ENCODE measurements at places on chromosomes 5 and 9.

DNA sequence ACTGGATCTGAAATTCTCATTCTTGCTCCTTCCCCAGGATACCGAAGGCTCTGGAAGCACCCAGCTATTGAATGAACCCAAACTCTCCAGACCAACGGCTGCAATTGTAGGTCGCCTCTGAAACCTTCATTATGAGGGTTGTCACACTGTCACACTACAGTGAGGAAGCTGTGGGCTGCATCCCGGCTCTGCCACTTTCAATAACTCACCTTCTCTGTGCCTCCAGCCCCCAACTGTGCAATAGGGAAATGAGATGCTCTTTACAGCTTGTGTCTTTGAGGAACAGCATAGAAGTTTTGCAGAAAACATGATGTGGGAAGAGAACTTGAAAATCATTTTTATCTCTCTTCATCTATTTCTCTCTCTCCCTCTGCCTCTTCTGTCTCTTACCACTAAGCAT, 69.6 kb upstream of the TGFBR1 start:
- DNase-seq = no peak

- DNase-seq = no peak
These were observed at the start of gene PLPPR1 for GRCh38 chr9:101028346-101029314. PLPPR1 (plus strand) TSS chr9:101028727.

DNA sequence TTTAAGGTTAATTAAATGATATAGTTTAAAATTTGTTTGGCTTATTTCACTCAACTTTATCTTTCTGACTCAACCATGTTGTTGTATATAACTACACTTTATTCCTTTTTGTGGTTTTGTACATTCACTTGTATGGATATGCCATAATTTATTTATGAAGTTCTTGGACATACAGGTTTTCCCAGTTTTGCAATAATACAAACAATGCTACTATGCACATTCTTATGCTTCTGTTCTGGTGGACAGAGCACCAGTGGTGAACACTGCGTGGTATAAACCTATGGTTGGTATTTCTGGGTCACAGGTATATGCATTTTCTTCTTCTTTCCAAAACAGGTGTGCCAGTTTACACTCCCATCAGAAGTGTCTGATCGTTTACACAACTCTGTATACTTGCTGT, 35.7 kb upstream of the TRIM14 start:
- no peak for DNase-seq

- no peak for DNase-seq
These were observed 2.7 kb upstream of the APBA1 start for GRCh38 chr9:69674716-69675438.

DNA sequence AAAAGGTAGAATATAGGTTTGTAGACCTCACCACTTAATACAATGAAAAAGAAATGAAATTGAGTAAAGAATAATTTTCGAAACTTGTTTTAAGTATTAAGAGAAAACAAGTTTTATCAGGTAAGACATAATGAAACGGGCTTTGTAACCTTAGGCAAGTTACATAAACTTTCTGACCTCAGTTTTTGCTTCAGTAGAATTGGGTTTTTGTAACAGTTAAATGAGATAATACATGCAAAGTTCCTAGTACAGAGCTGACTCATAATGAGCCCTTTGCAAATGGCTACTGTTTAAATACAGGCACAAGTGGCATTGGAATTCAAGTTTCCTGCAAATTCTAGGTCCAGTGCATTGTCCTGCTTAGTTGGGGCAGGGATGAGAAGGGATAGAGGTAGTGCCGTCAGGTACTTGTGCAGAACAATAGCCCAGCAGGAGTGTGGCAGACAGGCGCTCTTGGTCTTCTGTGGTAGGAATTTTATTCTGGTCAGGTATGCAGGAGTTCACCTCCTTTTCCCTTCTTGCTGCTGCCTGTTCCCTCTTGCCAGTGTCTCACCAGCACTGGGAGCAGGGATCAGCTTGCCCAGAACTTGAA, 203.8 kb downstream of the PBX3 start:
- no peak for DNase-seq

DNA sequence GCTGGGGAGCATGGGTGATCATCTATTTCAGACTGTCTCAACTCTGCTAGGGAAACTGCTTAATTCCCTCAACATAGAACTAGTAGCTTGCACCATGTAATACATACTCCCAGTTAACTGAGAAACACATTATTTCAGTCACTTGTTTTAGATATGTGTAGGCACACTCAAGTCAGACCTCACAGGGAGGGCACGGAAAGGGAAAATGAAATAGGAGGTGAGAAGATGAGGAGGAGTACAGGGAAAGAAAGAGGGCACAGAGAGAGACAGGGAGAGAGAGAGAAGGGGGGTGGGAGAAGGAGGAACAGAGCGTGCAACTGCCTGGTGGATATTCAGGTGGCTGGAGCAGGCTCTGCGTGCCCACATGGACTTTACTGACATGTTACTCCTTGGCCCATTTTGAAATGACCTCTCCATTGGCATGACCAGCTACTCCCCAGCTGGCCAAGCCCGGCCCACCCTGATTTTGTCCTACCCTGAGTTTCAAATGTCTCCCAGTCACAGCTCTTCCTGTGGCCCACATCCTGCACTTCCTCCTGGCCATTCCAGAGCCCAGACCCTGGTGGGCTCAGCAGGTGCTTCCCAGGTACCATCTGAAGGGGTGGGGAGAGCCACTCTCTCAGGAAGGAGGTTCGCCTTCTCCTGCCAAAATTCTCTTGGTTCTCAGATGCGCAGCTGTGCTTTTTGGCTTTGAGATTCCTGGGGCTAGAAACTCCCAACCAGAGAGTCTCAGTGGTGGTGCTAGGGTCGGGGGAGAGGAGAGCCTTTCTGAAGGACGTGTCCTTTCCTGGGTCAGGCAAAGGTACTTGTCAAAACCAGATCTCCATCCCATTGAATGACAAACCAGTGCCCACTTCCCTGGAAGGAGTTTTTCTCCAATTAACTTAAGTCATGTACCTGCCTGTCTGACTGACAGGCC, 229.4 kb downstream of the FSTL4 start:
- no peak for DNase-seq

DNA sequence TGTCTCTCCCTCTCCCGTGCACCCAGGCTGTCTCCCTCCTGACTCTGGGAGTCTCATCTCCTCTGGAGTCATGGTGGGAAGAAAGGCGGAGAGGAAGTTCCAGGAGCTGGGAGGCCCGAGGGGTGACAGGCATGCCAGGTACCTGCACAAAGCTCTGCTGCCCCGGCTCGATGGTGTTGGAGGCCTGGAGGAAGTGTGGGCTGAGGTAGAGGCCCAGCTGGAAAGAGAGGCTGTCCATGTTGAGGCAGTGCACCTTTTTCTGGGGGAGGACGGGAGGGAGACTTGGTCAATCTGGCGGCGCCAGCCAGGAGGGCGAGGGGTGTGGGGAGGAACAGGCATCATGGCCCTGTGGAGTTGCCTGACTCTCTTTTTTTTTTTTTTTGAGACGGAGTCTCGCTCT, 15.9 kb downstream of the FPGS start:
- DNase-seq = no peak

DNA sequence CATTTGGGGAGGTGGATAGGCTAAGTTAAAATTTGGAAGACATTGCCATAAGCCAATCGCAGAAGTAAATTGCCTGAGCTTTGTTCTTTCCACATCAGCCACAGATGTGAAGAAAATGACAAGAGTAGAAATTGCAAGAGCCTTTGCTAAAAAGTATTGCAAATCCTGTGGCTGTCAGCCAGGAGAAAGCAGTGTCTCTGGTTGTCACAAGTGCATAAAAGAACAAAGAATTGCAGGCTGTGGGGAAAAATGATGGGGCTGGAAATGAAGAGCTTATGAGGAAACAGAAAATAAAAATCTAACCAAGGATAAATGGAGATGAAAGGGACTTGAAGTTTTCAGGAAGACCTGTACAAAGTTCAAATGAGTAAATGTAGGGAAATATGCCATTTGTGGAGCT, 344.8 kb downstream of the CSNK1G3 start:
- DNase-seq = no peak

DNA sequence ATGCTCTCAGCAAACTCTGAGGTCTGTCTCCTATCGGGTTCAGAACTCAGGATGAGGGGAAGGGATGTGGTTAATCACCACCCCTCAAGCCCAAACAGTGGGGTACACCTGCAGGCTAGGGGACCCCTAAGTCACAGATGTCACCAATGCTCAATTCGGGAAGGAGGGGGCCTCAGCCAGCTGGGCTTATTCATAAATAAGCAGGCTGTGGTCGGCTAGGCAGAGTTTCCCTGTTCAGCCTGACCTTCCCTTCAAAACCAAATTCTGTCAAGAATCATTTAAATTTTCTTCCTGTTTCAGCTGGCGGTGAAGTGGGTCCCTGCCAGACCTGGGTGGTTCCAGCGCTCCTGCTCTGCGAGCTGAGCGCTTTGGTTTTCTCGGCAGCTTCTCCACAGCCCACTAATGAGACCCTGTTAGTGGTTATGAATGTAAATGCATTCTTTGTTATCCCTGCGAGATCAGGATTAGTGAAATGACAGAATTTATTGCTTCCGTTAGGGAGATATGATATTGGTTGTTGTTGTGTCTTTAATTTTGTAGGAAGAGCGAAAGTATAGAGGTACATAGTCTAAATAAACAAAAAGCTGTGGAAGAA, 68.3 kb downstream of the AK8 start:
- DNase-seq = no peak

DNA sequence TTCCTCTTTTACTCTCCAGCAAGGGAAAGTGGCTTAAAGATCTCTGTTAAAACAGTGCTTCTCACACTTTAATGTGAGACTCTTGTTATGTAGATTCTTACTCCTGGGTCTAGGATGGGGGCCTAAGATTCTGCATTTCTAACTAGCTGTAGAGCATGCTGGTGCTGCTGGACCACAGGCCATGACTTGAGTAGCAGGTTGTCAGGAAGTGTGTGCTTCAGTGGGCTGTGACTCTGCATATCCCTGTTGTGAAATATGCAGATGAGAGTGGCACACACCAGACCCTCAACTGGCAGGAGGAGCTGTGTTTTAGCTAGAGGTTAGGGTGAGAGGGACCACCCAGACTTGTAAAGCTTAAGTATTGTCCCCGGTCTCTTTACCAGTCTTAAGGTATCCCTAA, 191.1 kb upstream of the DMRT1 start:
- DNase-seq = peak; percentile 4

GRCh38 chr9:99638971-99639370, 182.7 kb upstream of the NR4A3 start:
- no peak for DNase-seq

DNA sequence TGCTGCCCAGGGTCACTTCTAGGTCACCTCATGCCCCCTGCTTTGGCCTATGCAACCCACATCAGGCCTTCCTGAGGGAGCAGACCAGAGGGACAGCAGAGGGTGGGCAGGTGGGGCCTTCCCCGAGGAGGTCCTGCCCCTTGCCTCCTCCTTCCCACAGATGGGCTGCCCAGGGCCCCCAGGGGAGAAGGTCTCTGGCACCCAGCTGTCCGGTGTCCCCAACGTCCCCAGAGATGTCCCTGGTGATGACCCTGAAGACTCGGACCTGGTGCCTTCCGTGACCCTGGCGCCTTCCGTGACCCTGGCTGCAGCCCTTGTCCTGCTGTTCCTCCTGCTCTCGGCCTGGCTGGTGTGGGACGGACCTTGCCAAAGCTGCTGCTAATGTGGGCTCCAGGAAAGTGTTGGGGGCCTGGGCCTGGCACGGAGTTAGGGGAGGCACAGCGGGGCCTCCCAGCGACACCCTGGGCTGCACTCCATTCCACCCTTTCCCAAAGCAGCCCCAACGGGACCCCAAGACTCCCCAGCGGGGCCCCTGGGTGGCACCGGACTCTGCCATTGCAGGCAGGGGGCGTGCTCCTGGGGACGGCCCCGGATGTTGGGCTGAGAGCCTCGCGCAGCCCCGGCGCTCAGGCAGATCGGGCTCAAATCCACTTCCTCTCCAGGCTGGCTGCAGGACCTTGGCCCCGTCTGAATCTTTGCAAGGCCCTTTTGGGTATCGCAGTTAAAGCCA, 6.8 kb upstream of the SLC2A6 start:
- no peak for DNase-seq

DNA sequence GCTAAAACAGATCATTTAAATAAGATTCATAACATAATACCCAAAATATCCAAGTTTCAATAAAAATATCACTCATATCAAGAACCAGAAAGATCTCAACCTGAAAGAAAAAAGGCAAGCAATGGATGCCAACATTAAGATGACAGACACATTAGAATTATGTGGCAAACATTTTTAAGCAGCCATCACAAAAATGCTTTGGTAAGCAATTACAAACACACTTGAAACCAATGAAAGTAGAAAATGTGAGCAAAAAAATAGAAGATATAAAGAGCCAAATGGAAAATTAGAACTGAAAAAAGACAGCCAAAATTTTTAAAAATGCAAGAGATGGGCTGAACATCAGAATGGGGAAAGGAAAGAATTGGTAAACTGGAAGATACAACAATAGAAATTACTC, 96.9 kb downstream of the PRELID2 start:
- no peak for DNase-seq

- DNase-seq = peak; percentile 41
These were observed at the start of gene FYB1 for GRCh38 chr5:39219437-39219836. FYB1 (minus strand) TSS chr5:39219563; CDS start chr5:39202960, 16,603 bp downstream.

DNA sequence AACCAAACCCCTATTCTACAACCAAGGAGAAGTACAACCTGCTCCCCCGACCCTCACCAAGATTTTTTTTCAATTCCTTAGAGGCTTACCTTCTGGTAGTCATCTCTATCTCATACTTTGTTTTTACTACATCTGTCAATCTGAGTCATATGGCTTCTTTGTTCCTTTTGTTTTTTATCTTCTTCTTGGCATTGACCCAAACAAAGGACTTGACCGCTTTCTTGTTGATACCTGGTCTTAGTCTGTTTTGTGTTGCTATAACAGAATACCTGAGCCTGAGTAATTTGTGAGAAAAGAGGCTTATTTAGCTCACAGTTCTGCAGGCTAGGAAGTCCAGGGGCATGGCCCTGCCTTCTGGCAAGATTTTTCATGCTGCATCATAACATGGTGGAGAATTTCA, 352.7 kb downstream of the MLLT3 start:
- no peak for DNase-seq

DNA sequence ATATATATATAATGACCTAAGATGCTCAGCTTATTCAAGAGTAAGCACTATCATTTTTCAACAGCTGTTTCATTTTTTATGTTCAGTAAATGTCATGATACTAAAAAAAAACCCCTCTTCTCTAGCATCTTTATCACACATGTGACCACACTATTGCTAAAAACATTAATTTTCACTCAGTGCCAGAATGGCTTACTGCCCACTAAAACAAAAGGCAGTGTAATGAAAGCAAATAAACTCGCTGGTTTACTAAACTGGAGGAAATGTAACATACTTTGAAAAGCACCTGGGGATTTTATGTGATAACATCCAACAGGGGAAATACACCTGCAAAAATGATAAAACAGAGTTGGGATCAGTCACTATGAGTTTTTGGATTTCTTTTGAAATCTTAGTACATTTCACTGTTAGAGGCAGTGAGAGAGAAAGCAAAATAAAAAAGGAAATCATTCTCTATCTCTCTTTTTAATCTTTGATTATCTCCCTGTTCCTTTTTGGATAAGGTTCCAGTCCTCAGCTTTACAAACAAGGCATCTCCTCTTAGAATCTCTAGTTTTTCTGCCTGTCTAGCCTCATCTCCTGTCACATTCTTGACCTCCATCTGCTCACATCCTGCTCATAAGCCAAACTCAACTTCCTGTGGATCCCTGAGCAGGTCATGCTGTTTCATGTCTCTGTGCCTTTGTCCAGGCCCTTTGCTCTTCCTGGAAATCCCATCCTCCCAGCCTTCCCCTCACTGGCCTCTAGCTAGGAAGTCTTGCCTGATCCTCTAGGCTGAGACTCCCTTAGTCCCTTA, 338.0 kb downstream of the MAN2A1 start:
- no peak for DNase-seq

All from CD4-positive, alpha-beta T cell treated with Interferon alpha-2 for 1 hour (primary cell).